ENCODE measurements at places on chromosomes 3 and 15.

- DNase-seq = no peak
- H3K4me1 ChIP-seq = peaks cover 5% of the 10 kb centered on the region
- H3K36me3 ChIP-seq = no peaks in the 10 kb centered on the region
These were observed 272.5 kb downstream of the ZBTB20 start for GRCh38 chr3:114874522-114874971.

DNA sequence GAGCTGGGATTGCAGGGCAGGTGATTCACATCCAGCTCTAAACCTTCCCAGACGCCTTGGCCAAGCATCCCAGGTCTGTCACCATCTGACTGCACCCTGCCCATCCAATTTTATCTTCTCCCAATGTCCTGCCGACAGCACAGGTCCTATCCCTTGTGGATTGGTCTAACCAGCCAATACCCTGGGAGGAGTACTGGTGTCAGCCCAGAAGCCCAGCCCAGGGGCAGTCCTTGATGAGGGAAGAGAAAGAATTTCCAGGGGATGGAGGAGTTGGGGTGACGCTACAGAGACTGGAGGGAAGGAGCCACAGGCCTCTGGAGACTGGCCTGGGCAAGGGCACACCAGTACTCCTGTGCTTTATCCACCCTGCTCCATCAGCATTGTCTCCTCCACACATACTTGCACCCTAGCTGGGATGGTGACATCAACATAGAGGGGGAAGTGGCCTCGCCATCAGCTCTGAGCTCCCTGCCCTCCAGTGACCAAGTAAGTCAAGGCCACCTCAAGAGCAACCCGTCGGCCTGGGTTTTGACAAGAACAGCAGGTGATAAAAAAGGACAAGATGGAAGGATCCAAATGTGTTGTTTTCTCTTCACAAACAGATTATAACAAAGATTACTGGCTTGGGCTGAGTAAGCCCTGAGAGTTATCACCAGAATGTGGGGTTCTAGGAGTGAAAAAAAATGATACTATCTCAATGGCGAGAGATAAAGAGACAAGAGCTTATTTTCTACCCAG is 114.6 kb downstream of the AQP9 start:
- no peak overlapping the region for H3K4me3 ChIP-seq
- H3K36me3 ChIP-seq = no peaks in the 10 kb centered on the region
- H3K27me3 ChIP-seq = no peaks in the 10 kb centered on the region
- H3K4me1 ChIP-seq = no peaks in the 10 kb centered on the region
- no peak for DNase-seq
- H3K27ac ChIP-seq = no peak overlapping the region

- peak; percentile 25 for DNase-seq
- peaks cover 4% of the 10 kb centered on the region for H3K4me1 ChIP-seq
- peak overlapping the region; percentile 59 for H3K4me3 ChIP-seq
These were observed 589 bp downstream of the HERC1 start for GRCh38 chr15:63833021-63833696.

- H3K27me3 ChIP-seq = no peaks in the 10 kb centered on the region
- no peaks in the 10 kb centered on the region for H3K4me1 ChIP-seq
- H3K4me3 ChIP-seq = no peak overlapping the region
- no peak for DNase-seq
- H3K27ac ChIP-seq = no peak overlapping the region
These were observed 66.6 kb upstream of the TBC1D5 start for GRCh38 chr3:17808994-17809393.

GRCh38 chr3:159882790-159883779 is 105.5 kb upstream of the IL12A start:
- no peak for DNase-seq
- peaks cover 3% of the 10 kb centered on the region for H3K4me1 ChIP-seq
- no peaks in the 10 kb centered on the region for H3K36me3 ChIP-seq
- no peak overlapping the region for H3K4me3 ChIP-seq

- H3K4me1 ChIP-seq = no peaks in the 10 kb centered on the region
- H3K27me3 ChIP-seq = no peaks in the 10 kb centered on the region
- H3K4me3 ChIP-seq = no peak overlapping the region
- DNase-seq = no peak
- H3K27ac ChIP-seq = no peak overlapping the region
These were observed 84.2 kb downstream of the NEDD4 start for GRCh38 chr15:55909036-55909811.

DNA sequence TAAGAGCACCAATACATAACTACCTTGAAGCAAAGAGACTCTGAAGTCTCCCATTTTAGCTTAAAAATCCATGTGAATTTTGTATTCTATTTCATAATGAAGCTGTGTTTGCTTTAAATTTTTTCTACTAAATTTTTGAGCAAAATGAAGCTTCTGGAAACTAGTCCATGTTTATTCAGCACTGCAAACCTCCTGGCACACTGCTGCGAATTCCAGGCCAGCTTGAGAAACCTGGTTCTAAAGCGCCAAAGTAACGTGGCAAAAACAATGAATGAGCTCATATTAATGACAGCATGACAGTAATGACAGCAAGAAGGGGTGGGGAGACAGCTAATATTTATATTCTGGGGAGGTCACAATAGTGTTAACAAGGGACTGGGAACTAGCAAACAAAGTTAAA is 25.7 kb downstream of the CEP152 start:
- H3K4me3 ChIP-seq = no peak overlapping the region
- DNase-seq = no peak
- H3K4me1 ChIP-seq = no peaks in the 10 kb centered on the region
- no peaks in the 10 kb centered on the region for H3K36me3 ChIP-seq

GRCh38 chr15:23628612-23629233 is 18.9 kb downstream of the MAGEL2 start:
- no peak overlapping the region for H3K4me3 ChIP-seq
- no peaks in the 10 kb centered on the region for H3K4me1 ChIP-seq
- no peaks in the 10 kb centered on the region for H3K27me3 ChIP-seq
- no peak overlapping the region for H3K27ac ChIP-seq

All from ovary (tissue), 10 donors.